ENCODE measurements at places on chromosomes 3 and 15.

DNA sequence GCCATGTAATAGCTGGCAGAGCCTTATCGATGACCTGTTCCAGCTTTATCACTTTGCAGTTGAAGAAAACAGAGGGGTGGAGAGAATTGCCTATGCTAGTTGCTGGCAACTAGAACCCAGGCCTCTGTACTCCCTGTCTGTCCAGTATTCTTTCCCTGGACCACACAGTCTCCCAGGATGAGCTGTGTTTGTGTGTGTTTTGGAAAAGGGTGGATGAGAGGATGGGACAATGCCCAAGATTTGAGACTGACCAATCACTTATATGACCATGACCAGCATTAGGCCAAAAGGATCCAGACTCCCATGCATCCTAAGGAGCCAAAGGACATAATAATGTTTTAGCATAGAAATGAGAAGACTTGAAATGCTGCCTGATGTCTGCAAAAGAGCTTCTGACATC is 102.6 kb downstream of the CD200R1L start:
- DNase-seq = no peak

DNA sequence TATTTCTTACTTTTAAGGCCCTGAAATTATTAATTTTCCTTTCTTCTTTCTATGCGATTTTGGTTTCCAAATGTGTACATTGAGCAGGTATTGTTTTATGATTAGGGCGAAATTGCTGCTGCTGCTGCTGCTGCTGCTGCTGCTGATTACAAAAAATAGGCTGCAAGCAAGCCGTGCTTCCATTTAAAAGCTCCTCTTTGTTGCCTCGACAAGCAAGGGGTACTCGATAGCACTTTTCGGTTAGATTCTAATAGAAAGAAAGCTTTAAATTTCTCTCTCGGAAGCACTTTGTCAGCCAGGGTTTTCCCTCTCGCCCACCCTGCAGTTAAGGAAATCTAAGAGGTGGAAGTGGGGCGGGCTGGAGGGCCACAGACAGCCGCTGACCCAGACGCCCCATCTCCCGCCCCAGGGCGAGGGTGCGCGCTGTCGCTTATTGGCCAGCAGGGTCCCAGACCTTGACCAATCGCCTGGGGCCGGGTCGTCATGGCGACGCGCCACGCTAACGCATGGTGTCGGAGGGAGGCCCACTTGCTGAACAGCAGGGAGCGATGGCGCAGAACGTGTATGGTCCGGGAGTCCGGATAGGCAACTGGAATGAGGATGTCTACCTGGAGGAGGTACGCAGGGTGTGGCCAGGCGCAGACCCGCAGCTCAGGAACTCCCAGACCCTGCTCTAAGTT is at the start of gene CFAP161:
Gene CFAP161, plus strand, starts transcription at position 489 of the 680 bp plus-strand sequence. Its CDS starts 60 bp downstream, at position 549.
- DNase-seq = peak; percentile 76

- DNase-seq = no peak
These were observed 256.1 kb downstream of the PLCL2 start for GRCh38 chr3:17140670-17141505.

- DNase-seq = no peak
These were observed 120.5 kb downstream of the FOXB1 start for GRCh38 chr15:60124460-60125070.

- no peak for DNase-seq
These were observed 41.7 kb downstream of the MAGEF1 start for GRCh38 chr3:184670091-184670602.

- no peak for DNase-seq
These were observed 91.3 kb downstream of the SUCNR1 start for GRCh38 chr3:151964743-151965142.

GRCh38 chr3:97432914-97433313 is 331.6 kb upstream of the ARL6 start:
- DNase-seq = no peak

GRCh38 chr3:78878789-78879188 is 889.0 kb downstream of the ROBO1 start:
- no peak for DNase-seq

DNA sequence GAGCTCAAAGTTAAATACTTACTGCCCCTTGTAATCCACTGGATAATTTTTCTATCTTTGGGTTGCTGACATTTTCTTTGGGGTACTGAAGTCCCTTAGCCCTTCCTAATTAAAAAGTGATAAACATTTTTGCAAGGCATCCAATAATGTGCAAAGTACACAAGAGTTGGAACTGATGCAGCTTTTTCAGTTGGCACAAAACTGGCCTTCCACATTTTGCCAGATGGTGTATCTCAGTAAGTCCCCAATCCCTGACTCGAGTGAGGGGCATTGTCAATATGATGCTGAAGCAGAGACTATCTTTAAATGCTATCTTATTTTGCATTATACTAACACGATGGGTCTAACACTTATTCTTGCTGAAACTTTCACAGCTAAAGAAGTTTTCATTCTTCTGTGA is 27.8 kb downstream of the FHIT start:
- DNase-seq = no peak

All from fibroblast of skin of right quadriceps (primary cell).